ENCODE measurements at places on chromosomes 1 and 21.

DNA sequence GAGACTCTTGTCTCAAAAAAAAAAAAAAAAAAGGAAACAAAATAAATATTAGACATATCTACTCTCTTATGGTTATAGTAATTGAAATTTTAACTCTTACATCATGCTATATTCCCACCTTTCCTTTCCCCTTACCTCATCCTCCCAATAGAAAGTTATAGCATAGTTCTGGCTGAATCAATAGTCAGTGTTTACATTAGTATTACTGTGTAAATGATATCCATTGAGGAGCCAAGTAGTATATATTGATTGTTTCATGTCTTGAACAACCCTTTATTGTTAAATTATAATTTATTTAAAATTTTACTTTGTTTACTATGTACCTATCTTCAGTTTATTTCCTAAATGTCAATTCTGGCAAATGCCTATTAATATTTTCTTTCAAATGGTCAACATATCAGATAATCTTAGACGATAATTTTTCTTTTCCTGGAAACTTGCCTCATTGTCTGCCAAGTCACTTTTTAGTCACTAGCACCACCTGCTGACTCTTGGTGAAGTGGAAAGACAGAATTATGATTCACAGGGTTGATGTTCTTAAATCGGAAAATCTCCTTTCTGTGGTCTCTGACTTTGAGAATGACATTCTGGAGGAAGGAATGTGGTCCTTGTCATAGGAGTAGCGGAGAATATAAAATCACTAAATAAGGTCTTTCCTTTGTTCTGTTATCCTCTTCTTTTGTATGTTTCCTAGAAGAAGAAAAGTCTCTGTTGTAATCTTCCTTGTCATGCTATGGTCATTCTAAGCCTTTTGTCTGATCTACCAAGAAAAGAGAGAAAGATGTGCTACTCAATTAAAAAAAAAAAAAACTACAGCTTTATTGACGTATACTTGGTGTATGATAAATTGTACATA lies 8.6 kb downstream of the HJV start:
- peak; percentile 92 for DNase-seq

DNA sequence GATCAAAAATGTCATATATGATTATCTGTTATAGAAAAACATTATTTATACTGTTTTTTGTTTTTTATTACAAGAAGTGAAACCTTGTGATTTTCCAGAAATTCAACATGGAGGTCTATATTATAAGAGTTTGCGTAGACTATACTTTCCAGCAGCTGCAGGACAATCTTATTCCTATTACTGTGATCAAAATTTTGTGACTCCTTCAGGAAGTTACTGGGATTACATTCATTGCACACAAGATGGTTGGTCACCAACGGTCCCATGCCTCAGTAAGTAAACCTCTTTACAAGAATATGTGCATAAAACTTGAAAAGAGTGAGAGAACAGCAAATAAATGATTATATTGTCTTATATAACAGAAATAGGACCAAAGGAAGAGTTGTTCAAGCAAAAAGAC lies 14.5 kb downstream of the CFHR4 start:
- DNase-seq, result peak; percentile 23

DNA sequence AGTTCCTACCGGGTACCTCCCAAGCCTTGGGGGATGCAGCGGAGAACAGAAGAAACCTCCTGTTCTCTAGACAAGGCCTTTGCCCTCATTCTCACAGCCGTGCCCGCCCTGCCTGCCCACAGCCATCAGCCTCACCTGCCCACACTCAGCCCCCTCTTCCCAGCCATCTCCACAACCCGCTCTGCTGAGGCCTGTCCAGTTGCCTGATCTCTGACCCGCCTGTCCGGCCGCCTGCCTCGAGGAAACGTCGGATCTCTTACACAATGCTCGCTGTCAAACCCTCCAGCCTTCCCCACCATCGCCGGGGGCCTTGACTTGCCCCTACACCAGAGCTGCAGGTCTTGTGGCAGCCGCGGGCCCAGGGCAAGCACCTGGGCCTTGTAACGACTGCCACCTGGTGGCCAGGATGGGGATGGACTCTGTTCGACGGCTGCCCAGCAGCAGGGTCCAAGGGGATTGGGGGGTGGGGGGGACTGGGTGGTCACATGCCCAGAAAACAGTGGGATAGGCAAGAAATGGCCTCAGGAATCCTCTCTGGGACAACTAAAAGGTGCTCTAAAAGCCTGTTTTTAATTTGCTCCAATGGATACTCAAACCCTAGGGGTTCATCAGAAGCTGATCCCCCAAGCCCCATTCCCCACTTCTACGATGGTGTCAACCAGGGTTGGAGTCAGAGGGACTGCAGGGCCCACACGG lies 31.0 kb downstream of the SLC45A1 start:
- peak; percentile 65 for DNase-seq

- no peak for DNase-seq
Observed at GRCh38 chr1:178094739-178095645, 1.1 kb downstream of the RASAL2 start.

DNA sequence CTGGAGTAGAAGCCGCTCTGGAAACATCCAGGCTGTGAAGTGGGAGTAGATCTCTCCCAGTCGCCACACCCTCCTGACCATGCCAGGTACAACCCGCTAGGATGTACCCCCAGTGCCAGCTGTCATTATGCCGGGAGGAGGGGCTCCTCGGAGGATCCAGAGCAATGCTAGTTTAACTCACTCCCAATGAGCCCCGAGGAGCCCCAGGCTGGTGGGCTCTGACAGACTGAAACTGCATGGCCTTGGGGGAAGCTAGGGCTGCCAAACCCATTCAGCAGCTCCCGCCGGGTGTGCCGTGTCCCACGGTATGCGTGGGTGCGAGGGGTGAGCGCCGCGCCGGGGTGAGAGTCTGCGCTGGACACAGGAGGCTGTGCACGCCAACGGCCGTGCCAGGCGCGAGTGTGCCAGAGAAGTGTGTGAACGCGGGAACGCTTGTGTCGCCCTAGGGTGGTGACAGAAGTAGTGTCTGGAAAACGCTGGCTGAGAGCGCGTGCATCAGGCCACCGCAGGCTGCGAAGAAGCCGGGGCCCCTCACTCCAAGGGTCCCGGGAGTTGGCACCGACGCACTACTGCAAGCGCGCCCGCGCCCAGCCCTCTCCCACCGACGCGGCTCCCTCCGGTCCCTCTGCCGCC lies 177.1 kb upstream of the EDN2 start:
- no peak for DNase-seq

DNA sequence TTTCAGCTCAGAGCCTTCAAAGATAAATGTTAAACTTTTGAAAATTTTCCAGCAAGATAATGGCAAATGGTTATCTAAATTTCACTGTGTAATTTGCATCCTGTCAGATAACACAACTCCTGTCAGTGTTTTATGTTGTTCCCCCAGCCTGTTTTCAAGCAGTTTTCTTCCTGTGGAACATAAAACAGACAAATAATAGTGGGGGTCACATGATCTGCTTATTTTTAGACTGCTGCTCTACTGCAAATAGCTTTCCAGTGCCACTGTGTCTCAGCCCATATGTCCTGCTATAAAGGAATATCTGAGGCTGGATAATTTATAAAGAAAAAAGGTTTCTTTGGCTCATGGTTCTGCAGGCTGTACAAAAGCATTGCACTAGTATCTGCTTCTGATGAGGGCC lies 32.2 kb downstream of the FMO3 start:
- no peak for DNase-seq

DNA sequence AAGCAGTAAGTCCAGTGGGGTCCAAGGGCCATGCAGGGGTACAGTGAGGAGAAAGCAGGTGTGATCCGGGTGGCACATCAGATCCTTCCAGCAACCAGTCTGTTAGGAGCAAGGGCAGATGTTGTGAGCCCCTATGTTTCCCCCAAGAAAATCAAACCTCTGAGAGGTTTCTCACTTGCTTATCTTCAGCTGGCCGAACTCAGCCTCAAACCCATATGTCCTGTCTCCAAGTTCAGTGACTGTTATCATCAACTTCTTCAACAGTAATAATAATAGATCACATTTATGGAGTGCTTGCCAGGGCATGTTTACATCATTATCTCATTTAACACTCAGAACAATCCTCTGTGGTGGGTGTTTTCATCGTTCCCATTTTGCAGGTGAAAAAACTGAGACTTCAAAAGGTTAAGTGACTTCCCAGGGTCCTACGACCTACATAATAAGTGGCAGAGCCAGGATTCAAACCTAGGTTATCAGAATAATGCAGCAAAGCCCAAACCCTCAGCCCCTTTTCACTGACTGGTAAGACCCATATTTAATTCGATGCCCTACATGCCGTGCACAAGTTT lies 3.3 kb downstream of the CAPN2 start:
- DNase-seq, result no peak

DNA sequence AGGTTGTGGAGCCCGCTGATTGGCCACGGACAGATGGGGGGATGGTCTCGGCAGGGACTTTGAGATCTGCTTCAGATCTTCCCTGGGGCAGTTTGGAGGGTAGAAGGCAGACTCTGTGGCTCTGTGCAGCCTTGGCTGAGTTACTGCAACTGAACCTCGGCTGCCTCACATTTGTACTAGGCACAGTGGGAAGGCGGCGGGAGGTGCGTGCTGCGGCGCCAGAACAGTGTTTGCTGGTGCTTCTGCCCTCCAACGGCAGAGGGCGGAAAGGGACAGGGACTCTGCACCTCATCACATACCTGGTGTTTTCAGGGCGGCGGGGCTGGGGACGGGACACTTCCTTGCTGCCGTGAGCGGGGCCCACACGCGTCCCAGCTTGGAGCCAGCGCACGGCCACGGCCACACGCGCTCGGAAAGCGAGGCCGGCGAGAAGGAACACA lies 26.2 kb downstream of the SLC66A1 start:
- DNase-seq, result no peak

DNA sequence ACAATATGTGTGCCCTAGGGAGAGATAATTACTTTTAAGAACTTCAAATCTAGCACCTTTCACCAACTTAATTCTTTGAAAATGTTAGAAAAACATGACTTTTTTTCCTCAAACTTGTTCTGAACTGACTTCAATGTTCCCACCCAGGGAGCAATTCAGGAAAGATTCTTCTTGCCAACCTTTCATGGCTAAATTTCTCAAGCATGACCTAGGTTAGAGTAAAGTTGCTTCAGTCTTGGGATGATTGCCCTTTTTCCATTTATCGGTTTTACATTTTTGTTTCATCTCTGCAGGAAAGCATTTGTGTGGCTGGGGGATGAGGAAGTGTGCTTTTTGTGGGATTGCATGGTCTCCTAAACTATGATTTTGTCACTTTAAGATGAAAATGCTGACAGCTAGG lies 647.7 kb downstream of the LTN1 start:
- no peak for DNase-seq

DNA sequence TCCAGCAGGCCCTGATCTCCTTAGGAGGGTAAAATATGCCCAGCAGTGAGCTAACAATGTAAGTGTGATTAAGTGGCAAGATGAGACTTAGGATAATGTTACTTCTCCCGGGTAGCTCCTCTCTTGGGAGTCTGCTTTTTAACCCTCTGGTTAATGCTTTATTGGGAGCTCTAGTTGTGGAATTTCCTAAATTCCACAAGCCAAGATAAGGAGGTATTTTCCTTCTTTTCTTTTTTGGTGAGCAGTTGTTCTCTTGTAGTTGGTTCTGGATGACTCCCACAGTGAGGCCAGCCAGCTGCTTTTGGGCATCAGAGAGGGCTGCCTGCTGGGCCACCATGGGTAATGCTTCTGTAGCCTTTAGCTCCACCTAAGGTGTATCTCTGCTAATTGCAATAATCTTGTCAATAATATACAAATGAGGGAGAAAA lies 19.3 kb downstream of the C1orf52 start:
- peak; percentile 67 for DNase-seq

- peak; percentile 90 for DNase-seq
Observed at GRCh38 chr1:246170574-246171261, 336.4 kb downstream of the SMYD3 start.

GRCh38 chr1:166233750-166234366 lies 67.1 kb upstream of the FAM78B start:
- DNase-seq, result no peak

- DNase-seq, result no peak
Observed at GRCh38 chr1:201719812-201720521, 109.0 kb upstream of the IPO9 start.

GRCh38 chr1:200856716-200857357 lies 15.9 kb upstream of the GPR25 start:
- DNase-seq, result no peak

- DNase-seq, result no peak
Observed at GRCh38 chr1:184388971-184389370, 2.1 kb downstream of the C1orf21 start.

- DNase-seq, result no peak
Observed at GRCh38 chr1:180918519-180918918, 5.8 kb downstream of the KIAA1614 start.

DNA sequence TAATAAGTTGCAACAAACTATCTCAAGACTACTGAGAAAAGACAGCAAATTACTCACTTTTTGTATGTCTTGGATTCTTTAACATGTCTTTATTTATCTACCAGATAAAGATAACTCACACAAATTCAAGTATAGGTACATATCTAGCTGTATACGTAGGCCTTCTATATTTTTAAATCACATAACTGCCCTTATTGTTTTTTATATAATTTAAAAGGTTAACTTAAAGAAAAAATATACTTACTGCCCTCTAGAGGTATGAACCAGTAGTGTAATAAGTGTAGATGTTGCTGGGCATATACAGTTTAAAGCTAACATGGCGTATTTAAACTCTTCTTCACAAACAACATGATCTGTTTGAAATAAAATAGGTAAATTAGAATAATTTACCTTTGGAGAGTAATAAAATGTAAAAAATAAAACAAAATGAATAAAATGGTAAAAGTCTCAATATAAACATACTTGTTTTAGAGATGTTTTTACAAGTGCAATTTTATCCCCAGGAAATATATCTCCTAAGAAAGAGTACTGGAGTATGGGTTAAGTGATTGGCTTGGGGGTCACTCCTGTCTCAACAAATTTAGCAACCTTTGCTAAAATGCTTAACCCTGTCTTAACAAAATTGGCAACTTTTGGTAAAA lies 235.2 kb downstream of the KCNT2 start:
- DNase-seq, result peak; percentile 75

DNA sequence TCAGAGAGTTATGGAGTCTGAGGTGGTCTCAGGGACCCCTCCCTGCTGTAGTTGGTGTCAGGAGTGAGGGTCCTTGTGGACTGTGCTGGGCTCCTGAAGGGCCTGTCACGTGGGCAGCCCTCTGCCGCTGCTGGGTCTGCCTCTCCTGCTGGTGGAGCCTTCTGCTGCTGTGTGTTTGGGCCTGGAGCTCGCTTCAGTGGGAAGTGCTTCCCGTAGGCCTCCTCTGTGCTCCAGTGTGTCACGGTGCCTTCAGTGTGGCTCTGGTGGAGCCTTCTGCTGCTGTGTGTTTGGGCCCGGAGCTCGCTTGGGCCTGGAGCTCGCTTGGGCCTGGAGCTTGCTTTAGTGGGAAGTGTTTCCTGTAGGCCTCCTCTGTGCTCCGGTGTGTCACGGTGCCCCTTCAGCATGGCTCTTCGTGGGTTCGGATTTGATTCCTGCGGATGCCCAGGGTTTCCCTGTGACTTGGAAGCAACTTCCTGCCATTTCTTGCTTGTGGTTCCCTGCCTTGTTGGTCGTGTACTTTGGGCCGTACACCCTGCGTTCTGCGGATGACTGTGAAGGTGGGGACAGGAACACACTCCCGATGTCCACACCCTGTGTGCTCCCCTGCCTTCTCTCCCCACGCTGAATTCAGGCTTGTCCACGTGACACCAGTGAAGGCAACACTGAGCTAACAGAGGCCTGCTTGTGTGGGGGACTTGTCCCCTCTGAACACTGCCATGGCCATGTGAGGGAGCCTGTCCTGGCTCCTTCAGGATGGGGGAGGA lies 19.5 kb downstream of the C1orf174 start:
- DNase-seq, result no peak

GRCh38 chr1:160267284-160267991 lies 5.1 kb upstream of the DCAF8 start:
- DNase-seq, result no peak

- DNase-seq, result no peak
Observed at GRCh38 chr1:218494449-218494852, 149.3 kb downstream of the TGFB2 start.

GRCh38 chr1:9626201-9626608 lies 25.3 kb upstream of the PIK3CD start:
- no peak for DNase-seq
